ENCODE measurements at places on chromosomes 3 and 15.

DNA sequence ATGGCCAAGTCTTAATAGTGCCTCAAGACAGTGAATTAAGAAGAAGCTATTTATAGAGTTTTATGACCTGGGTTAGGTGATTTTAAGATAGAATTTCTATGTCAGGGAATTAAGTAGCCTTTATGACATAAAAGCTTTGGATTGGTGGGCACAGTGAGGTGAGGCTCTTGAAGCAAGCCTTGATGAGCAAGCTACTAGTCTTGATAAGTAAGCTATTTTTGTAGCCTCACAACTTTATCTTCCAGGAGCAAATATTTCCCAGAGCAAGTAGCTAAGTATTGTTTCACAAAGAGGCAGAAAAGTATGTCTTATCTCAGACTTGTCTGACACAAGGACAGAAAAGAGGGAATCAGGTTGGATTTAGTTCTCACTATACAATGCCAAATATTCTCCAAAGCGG lies 491.7 kb upstream of the RASGRP1 start:
- no peak for DNase-seq

- no peak for DNase-seq
Measured at GRCh38 chr3:11776346-11776745, 70.3 kb downstream of the TAMM41 start.

- DNase-seq: no peak
Measured at GRCh38 chr3:28521663-28522062, 173.0 kb upstream of the AZI2 start.

- no peak for DNase-seq
Measured at GRCh38 chr3:58529516-58530353, 7.3 kb downstream of the ACOX2 start.

- no peak for DNase-seq
Measured at GRCh38 chr15:78979456-78980320, 34.8 kb upstream of the CTSH start.

DNA sequence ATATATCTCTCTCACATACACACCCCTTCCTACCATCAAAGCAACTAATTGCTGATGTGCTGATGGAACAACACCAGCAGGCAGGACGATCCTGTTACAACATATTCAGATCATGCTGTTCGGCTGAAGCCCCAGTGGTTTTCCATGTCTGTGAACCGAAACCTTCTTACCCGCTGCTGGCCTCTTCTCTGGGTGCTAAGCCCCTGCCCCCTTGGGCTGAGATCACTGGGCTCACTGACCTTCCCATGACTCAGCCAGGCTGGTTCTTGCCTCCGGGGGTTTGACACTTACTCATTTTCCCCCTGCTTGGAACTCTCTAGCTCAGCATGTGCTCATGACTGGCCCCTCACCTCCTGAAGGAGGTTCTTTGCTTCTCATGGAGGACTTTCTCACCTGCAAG lies 122.0 kb upstream of the RGMA start:
- no peak for DNase-seq

- no peak for DNase-seq
Measured at GRCh38 chr15:75198560-75199356, 2.9 kb upstream of the C15orf39 start.

DNA sequence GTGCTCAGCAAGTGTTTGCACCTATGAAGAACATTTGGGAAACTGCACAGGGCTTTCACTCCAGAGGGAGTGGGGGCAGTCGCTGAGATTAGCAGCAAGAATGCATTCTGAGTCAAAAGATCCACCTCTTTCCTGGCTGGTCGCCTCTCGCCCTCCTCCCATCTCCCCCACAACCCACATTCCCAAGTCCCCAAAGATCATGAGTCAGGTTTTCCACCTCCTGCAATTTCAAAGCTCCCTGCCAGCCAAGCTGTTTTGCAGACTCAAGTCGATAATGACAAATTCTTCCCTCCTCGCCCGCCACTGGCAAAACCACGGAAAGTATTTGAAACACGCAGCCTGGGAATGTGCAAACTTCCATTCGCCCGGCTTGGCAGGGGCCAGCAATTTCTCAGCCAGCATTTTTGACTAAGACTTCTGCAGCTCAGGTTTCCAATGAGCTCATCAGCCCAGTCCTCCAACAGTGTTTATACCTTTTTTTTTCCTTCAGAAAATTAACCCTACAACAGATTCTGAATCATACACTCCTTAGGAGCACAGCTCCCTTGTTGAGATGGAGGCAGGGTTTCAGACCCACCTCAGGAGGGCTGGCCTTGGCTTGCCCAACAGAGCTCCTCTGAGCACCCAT lies 181.4 kb downstream of the SMAD6 start:
- DNase-seq: no peak

GRCh38 chr15:98966091-98966787 lies 41.4 kb downstream of the PGPEP1L start:
- DNase-seq: no peak

- DNase-seq: no peak
Measured at GRCh38 chr15:46170326-46170725, 535.5 kb downstream of the SQOR start.

DNA sequence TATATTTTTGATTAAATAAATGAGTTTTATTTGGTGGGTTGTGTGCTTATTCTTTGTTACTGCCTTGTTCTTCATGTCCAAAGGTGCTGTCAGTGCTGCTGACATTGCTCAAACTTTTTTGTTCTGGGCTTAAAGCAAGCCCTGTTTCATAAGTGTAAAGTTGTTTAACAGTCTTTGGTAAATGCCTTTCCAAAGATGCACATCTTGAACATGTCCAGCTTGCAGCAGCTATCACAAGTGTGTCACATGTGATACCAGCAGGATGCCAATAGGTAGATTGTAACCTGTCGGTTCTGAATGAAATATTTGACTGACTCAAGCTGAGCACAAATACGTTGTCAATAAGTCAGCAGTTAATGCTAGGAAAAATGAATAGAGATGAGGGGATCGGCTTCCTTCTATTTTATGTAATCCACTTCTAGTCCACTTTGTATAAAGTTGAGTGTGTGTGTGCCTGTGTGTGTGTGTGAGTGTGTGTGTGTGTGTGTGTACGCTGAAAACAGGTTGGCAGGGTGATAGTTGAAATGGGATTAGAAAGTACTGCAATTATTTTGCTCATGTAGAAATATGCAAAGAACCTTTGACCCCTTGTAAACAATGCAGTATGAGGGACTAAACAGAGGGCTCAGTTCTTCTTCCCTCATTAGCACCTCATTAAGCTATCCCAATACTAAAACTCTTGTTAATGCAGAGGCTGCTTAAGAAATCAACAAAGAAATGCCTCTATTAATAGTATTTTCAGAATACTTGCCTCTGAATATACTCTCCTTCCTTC lies 986.5 kb downstream of the TUSC7 start:
- no peak for DNase-seq

- no peak for DNase-seq
Measured at GRCh38 chr3:44184319-44184953, 57.2 kb upstream of the TOPAZ1 start.

GRCh38 chr3:78139166-78139565 lies 1099.3 kb downstream of the ROBO2 start:
- no peak for DNase-seq

- no peak for DNase-seq
Measured at GRCh38 chr3:134896141-134896540, 101.1 kb downstream of the EPHB1 start.

GRCh38 chr3:172218350-172219323 lies 179.3 kb downstream of the FNDC3B start:
- DNase-seq: no peak

DNA sequence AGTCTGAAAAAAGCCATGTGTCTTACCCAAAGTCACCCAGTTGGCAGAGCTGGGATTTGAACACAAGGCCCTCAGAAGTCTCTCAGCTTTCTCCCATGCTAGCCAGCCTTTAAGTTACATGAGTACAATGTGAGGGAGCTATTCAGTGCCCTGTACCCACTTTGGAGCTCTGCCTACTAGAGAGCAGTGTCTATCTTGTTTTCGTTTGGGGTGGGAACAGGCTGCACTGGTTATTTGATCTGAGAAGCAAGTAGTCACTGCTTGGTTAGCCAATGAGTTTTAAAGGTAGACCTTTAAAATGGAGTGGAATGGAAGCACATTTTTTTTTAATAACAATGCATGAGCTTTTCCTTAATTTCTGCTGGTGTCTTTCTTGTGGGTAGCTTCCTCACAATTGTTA lies 231.1 kb upstream of the BHLHE40 start:
- no peak for DNase-seq

- no peak for DNase-seq
Measured at GRCh38 chr3:43256714-43257461, 29.5 kb upstream of the SNRK start.

- no peak for DNase-seq
Measured at GRCh38 chr3:9345041-9345440, 17.8 kb upstream of the THUMPD3 start.

DNA sequence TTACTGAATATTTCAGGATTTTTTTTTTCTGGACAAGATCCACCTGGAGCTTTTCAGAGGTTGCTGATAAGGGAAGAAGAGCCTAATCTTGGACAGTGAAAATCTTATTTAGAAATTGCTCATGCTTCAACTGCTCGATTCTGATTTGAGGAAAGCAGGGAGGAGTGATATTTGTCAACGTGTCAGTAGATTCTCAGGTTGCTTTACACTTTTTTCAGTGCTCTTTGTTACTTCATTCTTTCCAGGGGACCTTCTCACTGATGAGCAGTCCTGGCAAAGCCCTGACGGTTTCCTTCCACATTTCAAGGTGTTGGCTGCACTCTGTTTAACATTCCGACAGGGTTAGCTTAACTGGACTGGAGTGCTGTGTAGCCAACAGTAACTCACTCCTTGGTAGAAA lies 24.1 kb upstream of the RARB start:
- DNase-seq: no peak

DNA sequence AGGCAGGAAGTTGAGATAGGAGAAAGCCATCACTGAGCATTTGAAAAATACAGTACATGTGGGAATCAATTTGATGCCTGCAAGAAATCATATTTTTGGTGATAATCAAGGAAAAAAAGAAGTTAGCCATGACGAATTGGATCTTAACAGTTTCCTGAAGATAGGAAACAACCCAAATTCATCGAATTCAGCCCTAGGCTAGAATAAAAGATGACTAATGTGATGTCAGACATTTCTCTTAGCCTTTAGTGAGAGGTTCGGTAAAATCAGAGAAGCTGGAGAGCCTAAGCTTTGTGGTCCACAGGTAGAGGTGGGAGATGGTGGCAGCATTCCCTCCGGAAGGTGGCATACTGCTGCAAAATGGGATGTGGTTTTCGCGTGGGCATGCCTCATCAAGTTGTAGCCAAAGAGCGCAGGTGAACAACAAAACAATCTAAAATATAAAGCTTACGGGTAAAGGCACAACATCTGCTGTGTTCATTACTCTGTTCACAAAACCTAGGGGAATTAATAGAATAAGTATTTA lies 144.1 kb upstream of the ALCAM start:
- no peak for DNase-seq

DNA sequence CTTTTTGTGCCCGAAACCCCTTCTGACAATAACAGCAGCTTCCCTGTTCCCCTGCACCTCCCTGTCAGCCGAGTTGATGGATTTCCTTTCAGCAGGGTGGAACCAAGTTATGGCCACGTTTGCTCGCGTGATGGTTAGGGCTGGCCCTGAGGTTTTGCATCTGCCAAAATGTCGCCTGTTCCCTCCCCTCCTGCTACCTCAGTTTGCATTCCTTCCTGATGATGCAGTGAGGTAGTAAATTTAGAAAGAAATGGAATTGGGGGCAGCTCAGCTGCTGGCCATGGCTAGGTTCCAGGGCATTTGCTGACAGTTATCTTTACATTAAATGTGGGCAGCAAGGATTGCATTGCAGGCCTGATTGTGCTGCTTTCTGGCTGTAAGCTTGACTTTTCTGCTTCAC lies 13.2 kb downstream of the LIMD1 start:
- no peak for DNase-seq

DNA sequence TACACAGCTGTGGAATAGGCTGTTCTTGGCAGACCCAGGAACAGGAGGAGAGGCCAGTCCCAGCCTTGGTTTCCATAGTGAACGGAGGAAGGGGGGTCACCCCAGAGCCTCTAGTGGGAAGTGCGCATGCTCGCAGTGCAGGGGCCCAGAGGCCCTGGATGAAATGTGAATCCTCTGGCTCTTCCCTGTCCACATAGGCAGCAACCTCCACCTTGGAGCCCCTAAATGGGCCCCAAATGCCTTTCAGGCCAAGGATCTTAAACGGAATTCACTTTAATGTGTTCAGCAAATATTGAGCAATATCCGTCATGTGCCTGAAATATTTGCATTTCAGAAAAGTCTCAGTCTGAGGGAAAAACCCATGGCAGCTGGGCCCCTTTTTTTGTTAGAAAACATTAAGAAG lies 3.3 kb upstream of the NDN start:
- no peak for DNase-seq

- DNase-seq: no peak
Measured at GRCh38 chr3:17213102-17213501, 328.3 kb downstream of the PLCL2 start.

DNA sequence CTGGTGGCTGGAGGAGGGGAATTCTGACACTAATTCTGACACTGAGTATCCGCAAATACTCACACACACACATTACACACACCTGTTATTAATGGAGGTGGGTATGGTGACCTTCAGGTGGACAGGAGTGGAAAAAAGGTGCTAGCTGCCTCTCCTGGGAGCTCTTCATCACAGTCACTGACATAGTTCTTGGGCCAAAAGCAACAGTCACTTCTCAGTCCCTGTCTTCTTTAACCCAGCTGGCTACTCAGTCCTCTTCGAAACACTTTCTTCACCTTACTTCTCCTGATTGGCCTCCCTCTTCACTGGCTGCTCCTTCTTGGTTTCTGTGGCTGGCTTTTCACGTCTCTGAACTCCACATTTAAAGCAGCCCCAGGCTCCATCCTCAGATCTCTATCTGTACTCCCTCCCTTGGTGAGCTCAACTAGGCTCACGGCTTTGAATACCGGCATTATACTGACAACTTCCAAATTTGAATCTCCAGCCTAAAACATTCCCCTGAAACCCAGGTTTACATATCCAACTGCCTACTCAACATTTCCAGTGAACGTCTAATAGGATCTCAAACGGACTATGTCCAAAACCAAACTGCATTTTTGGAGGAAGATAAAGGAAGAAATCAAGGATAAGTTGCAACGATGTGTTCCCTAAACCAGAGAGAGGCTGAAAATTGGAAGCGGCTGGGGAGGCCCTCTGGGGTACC lies 53.2 kb upstream of the HEG1 start:
- DNase-seq: no peak

DNA sequence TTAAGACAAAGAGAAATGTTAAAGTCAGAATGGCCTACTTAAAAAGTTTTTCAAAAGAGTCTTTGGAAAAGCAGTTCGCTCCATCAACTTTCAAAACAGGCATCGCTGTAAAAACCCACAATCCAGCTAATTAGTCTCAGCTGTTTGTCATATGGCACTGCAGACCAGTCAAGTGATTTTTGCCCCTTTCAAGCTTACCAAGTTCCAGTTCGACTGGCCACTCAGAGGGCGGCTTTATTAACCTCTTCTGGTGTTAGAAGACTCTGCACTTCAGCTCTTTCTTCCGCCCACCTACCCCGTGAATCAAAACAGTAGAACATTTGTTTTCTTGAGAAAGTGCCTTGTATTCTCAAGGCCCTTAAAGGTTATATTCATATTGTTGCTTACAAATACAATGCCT lies 19.3 kb downstream of the RAB27A start:
- DNase-seq: no peak
